ENCODE measurements at places on chromosomes 6 and 20. TPM values are rescaled to one million over a fixed set of nuclear protein-coding genes. Genes with fewer than 3 reads are reported as not detected.

DNA sequence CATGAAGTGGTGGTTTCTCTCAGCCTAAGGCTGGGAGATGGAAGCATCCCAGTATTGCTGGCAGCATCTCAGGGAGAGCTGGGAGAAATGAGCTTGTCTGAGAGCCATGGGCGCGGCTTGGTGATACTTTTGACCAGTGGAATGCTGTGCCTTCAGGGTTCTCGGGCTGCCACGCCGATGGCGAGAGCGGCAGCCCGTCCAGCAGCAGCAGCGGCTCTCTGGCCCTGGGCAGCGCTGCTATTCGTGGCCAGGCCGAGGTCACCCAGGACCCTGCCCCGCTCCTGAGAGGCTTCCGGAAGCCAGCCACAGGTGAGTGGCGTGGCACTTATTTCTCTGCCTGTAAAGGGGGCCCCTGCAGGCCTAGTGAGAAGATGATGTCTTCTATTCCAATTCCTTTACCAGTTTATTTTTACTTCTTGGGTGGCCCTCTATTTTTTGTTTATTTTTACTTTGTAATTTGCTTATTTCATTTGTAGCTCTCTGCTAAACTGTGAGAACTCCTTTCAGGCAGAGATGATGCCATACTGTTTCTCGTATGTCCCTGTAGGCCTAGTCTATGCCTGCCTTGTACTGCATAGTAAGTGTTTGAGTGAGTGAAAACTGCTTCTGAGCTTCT lies 71.7 kb downstream of the ASXL1 start:
- no peak for DNase-seq

DNA sequence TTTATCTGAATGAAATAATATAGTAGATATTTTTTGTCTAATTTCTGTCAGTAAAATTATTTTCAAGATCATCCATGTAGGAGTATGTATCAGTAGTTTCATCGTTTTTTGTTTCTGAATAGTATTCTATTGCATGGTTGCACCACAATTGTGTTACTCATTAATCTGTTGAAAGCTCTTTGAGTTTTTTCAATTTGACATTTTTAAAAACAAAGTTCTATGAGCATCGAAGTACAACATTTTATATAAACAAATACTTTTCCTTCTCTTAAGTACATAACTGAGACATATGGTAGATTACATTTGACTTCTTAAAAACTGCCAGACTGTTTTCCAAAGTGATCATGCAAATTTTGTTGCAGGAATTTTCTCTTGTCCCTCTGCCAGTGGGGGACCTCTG lies 1113.1 kb upstream of the CITED2 start:
- no peak for DNase-seq

DNA sequence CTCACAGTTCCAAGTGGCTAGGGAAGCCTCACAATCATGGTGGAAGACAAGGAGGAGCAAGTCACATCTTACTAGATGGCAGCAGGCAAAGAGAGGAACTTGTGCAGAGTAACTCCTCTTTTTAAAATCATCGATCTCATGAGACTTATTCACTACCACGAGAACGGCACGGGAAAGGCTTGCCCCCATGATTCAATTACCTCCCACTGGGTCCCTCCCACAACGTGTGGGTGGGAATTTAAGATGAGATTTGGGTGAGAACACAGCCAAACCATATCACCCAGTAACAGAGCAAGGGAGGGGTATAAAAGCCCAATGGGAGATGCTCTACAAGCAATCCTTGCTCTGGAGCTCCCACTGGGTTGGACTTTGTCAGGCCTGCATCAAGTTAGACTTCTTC lies 80.4 kb downstream of the JPH2 start:
- DNase-seq, result no peak

- DNase-seq, result peak; percentile 72
Measured at GRCh38 chr20:3751675-3752385, 15.7 kb downstream of the ADISSP start.

- DNase-seq, result no peak
Measured at GRCh38 chr6:79869184-79869583, 78.2 kb downstream of the ELOVL4 start.

GRCh38 chr6:12545619-12546409 lies 170.8 kb upstream of the PHACTR1 start:
- no peak for DNase-seq

- DNase-seq, result no peak
Measured at GRCh38 chr20:9070304-9070703, 1.4 kb downstream of the PLCB4 start.

- DNase-seq, result no peak
Measured at GRCh38 chr6:101777646-101778045, 384.1 kb downstream of the GRIK2 start.

- DNase-seq, result peak; percentile 44
Measured at GRCh38 chr6:33668914-33669313, 42.6 kb downstream of the UQCC2 start.

GRCh38 chr6:33759887-33760629 lies 13.4 kb upstream of the IP6K3 start:
- DNase-seq, result no peak

- DNase-seq, result no peak
Measured at GRCh38 chr6:21402368-21402767, 191.2 kb upstream of the SOX4 start.

- no peak for DNase-seq
Measured at GRCh38 chr6:73586416-73586974, 65.7 kb upstream of the EEF1A1 start.

DNA sequence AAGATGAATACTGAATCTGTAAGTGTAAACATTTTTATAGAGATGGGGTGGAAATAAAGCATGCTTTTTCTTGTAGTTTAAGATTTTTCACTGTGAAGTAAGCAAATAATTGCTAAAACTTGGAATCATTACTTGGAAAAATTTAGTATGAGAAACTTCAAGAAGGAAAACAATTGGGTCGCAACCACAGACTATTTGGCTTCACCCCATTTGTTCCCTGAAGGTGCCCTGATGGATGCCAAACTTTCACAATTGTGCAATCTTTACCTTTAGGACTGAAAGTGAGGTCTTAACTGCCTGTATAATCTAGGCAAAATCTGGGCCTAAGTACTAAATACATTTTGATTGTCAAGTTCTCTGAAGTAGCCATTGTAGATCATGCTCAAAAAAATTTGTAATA lies 330.1 kb downstream of the HDGFL1 start:
- DNase-seq, result no peak

DNA sequence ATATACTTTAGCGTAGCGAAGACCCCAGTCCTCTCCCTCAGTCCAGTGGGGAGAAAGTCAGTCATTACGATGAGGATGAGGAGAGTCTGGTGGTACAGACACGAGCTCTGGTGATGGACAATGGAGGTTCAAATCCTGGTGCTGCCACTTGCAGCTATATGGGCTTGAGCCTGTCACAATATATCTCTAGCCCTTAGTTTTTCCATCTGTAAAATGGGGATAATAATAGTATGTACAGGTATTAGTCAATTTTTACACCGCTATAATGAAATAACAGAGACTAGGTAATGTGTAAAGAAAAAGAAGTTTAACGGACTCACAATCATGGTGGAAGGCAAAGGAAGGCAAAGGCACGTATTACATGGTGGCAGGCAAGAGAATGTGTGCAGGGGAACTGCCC lies 237.9 kb downstream of the BCAS1 start:
- DNase-seq, result no peak

GRCh38 chr20:46767127-46767761 lies 57.8 kb downstream of the SLC2A10 start:
- no peak for DNase-seq

GRCh38 chr6:14476793-14477531 lies 359.4 kb downstream of the CD83 start:
- DNase-seq, result peak; percentile 72

GRCh38 chr6:105136431-105137350 lies 43.1 kb downstream of the POPDC3 start:
- peak; percentile 79 for DNase-seq

GRCh38 chr6:72940265-72940664 lies 285.0 kb downstream of the KHDC1L start:
- no peak for DNase-seq

DNA sequence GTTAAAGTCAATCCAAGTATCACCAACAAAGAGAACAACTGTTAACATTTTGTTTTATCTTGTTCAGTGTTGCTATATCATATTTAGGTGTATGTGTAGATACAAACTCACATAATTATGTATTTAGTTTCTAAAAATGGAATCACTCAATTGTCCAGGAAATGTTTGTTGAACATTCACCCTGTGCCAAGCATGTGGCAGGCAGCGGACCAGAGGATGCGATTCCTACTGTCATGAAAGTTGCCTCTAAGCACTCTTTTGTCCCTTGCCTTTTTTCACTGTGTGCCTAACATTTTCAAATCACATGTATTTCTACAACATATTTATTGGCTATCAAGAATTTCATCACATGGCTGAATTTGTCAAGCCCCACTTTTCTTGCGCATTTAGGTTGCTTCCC lies 16.9 kb upstream of the TGM2 start:
- DNase-seq, result no peak

DNA sequence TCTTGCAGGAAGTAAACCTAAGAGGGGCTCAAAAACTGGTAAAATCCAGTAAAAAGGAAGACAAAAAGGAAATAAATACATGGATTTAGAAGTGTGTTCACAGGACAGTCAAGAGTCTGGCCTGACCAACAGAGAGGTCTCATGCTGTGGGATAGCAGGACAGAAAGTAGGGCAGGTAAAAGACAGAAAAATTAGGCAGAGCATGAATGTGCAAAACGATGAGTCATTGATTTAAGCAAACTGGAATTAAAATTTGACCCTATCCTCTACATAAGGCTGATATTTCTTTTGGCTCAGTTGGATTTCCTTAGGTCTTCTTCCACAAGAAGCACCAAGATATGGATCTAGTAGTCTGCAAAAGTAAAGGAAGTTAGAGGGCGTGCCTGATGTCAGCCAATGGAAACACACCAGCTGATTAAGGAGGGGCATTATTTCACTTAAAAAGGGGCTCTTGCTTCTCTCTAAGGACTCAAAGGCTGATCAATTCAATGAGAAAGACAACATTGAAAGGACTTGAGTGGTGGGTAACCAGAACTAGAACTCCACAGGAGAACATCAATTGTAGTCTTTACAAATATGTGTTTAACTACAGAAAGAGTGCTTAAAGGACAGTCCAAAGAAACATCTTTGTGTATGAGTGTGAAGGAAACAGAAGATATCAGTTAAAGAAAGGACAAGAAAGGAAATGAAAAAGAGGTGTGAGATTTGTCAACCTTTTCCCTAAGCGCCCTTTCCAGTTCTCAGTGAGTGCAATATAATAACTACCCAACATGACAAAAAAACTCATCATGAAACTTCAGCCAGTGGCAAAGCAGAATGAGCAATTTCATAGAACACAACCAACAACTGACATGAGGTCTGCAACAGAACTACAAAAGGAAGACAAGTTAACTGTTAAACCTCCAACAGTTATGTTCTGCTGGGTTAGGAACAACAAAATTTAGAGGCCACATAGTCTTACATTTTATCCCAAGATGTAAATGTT lies 19.4 kb upstream of the MYB start:
- DNase-seq, result no peak

GRCh38 chr6:76403064-76403463 lies 330.6 kb upstream of the IMPG1 start:
- no peak for DNase-seq

DNA sequence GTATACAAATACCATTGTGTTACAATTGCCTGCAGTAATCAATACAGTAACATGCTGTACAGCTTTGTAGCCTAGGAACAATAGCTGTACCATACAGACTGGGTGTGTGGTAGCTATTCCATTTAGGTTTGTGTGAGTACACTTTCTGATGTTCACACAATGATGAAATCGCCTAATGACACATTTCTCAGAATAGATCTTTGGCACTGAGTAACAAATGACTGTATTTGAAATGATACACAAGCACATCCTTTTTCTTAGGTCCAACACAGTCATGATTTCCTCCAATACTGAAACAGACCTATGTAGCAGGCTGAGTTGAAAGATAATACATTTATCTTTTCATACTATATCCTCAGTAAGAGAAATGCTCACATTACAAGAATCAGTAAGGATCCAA lies 13.9 kb downstream of the KHDRBS2 start:
- no peak for DNase-seq

DNA sequence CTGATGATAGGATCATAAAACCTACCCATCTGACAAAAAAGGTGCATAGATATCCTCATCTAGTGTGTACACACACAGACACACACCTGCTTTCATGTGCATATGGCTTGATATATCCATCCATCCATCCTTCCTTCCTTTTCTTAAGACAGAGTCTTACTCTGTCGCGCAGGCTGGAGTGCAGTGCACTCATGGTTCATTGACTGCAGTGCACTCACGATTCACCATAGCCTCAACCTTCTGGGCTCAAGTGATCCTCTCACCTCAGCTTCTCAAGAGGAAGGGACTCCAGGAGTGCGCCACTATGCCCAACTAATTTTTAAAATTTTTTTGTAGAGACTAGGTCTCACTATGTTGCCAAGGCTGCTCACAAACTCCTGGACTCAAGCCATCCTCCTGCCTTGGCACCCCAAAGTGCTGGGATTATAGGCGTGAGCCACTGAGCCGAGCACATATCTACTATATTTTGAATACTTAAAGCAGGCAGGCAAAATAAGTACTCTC lies 27.1 kb downstream of the ADNP start:
- no peak for DNase-seq

DNA sequence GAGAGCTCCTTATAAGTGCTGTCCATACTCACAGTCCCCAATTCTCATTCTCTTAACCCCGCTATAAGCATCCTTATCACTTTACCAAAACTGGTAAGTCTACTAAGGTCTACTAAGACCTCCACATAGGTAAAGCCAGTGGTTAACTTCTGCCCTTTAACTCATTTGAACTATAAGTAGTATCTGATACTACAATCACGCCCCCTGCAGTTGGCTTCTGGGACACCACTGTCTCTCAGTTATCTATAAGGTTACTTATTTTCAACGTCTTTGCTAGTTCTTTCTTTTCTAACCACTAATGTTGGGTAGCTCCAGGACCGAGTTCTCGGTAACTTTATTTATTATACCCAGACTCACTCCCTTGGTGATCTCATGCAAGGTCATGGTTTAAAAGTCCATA lies 142.6 kb downstream of the ARHGAP18 start:
- DNase-seq, result no peak

The SLC22A23 gene
- 5.0 TPM for total RNA-seq

The F13A1 gene
- 415 TPM for total RNA-seq

The NHLRC1 gene
- 2.6 TPM for total RNA-seq

The KIFC1 gene
- 0.98 TPM for total RNA-seq

The CGA gene
- total RNA-seq, result 0.89 TPM

The TNXB gene
- total RNA-seq, result 34.7 TPM

The FAM210B gene
- total RNA-seq, result 56.2 TPM

Measured in heart left ventricle (tissue), 16 donors.